ENCODE measurements at places on chromosomes 5 and 9.

- DNase-seq, result no peak
Measured at GRCh38 chr9:105483618-105484017, 35.8 kb downstream of the FSD1L start.

GRCh38 chr9:137427454-137428310 is 4.5 kb downstream of the NOXA1 start:
- no peak for DNase-seq

DNA sequence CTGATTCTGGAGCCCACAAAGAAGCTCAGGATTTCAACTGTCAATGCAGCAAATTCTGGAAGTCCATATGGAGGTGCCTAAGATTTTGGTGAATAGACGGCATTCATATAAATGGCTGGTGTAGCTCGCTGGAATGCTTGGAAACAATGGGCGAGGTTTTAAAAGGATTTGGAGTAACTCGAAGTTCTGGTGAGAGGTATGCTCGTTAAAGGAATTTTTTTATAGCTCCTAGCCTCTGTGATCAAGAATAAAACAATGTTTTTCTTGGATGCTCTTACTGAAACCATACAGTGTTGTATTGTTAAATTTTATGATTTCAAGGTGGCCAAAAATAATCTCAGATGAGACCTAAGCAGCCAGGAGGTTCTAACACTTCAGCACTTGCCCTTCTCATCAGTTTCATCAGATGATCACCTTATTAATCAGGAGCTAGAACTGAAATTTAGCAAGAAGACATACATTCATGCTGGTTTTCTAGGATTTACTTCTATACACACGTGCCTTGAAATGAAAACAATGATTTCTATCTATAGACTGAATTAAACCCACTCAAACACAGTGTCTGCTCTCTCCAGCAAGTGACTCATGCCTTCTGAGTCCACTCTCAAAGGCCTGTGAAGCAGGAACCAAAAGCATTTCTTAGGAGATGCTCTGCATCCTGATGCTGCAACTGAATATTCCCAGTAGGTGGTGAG is 79.2 kb downstream of the OTULIN start:
- DNase-seq, result no peak

DNA sequence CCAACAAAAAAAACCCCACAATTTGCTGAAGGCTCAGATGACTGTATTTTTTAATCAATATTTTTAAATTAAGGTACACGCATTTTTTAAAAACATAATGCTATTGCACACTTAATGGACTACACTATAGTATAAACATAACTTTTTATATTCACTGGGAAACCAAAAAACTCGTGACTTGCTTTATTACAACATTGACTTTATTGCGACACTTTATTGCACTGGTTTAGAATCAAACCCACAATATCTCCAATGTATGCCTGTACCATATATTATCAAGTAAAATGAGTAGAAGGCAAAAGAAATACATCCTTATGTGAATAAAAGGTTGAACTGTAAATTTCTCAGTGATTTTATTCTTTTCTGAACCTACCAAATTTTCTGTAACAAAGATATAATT is 53.7 kb downstream of the RICTOR start:
- no peak for DNase-seq
